ENCODE measurements at places on chromosomes 11 and 22. TPM values are rescaled to one million over a fixed set of nuclear protein-coding genes. Genes with fewer than 3 reads are reported as not detected.

DNA sequence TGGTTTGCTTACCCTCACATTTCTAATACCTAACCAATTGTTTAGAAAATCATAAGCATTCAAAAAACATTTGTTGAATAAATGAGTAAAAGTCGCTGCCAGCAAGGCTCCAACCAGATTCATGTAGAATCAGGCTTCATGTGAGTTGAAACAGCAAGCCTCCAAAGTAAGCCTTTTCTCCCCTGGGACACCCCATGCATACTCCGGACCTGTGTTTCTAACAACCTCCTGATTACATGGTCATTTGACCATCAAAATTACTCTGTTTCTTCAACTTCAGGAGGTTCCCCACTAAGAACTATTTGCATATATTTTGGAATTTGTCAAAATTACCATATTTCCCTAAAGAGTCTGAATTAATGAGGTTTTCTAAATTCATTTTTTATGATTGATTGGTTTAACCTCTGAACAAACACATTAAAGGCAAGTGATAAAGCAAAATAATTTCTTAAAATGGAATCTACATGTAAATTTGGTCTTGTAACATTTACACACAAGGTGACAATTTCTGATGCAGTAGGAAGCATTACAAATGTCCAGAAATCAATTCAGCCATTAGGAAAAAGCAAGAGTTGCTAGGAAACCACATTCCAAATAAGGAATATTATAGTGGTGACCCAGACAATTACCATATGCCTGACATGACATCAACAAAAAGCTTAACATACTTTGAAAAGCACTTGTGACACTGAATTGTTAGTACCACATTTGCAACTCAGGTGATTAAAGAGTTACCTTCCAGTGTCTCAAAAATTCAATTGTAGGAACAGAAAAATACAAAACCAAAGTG lies 252.6 kb downstream of the GUCY1A2 start:
- H3K27ac ChIP-seq = no peak overlapping the region
- no peaks in the 10 kb centered on the region for H3K36me3 ChIP-seq
- H3K4me1 ChIP-seq = peaks cover 9% of the 10 kb centered on the region

DNA sequence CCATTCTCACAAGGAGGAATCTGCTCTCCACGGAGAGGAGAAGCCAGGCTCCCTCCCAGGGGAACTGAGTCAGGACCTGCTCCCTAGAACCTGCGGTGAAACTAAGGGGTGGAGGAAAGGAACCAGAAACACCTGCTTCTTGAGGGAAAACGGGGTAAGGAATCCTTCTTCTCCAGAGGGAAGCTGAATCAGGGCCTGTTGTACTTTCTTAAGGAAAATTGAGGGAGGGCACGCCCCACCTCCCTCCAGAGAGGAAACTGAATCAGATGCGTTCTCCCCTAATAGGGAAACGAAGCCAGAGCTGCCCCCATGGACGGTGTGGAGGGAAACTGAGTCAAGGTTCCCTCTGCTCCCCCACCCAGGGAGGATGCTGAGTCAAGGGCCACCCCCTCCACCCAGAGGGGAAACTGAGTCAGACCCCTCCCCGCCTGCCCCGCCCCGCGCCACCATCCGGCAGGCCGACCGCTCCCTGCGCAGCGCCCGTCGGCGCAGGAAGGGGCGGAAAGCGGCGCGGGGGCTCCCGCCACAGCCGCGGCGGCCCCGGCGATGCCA lies 393 bp downstream of the RELA start:
- no peaks in the 10 kb centered on the region for H3K4me1 ChIP-seq
- H3K36me3 ChIP-seq = peaks cover 13% of the 10 kb centered on the region
- H3K4me3 ChIP-seq = peak overlapping the region; percentile 95
- no peaks in the 10 kb centered on the region for H3K27me3 ChIP-seq

DNA sequence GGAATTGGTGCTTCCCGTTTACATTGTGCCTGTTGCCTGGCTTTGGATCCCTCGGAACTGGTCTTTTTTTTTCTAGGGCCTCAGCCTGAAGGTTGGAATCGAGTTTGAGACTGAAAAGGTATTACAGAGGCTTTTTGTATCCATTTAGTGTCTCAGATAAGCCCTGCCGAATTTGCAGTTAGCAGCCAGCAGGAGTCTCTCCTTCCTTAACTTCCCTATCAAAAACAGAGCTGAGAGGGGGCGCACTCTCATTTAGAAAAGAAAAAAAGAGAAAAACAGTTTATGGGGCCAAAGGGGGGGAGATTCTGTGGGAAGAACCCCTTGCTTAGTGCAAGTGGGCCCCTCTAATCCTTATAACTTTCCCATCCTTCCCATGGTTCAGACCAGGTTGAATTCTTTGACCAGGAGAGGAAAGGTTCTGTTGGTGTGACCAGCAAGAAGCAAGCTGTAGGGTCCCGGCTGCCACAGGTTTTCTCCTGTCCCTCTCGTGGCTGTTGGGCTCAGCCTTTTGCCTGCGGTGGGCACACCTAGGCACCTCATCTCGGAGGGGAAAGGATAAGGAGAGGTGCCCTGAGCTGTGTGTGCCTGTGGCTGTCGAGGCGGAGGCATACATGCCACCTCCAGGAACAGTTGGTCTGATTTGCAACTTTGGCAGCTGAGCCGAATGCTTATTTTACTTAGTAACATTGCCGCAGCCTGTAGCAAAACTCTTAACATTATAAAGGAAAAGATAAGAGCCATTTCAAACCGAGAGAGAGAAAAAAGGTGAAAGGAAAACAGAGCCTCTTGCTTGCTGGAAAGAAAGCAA lies 565.0 kb upstream of the CNTN5 start:
- H3K27ac ChIP-seq = no peak overlapping the region
- no peaks in the 10 kb centered on the region for H3K36me3 ChIP-seq
- no peaks in the 10 kb centered on the region for H3K27me3 ChIP-seq

- 0 out of 2 replicates have a peak, but pooled peaks cover 3% of the 10 kb centered on the region for H3K27me3 ChIP-seq
- no peaks in the 10 kb centered on the region for H3K36me3 ChIP-seq
- no peak overlapping the region for H3K4me3 ChIP-seq
- no peak overlapping the region for H3K27ac ChIP-seq
- DNase-seq = no peak
Measured at GRCh38 chr11:134359646-134360045, 27.9 kb downstream of the GLB1L2 start.

- H3K27me3 ChIP-seq = no peaks in the 10 kb centered on the region
- no peaks in the 10 kb centered on the region for H3K4me1 ChIP-seq
- no peak overlapping the region for H3K4me3 ChIP-seq
- H3K36me3 ChIP-seq = no peaks in the 10 kb centered on the region
- no peak for DNase-seq
- H3K27ac ChIP-seq = no peak overlapping the region
Measured at GRCh38 chr11:121715405-121715804, 262.6 kb upstream of the SORL1-AS1 start.

- no peak overlapping the region for H3K27ac ChIP-seq
- peaks cover 33% of the 10 kb centered on the region for H3K27me3 ChIP-seq
- peak; percentile 44 for DNase-seq
- peak overlapping the region; percentile 94 for H3K4me3 ChIP-seq
Measured at GRCh38 chr11:125496529-125496857, 428 bp upstream of the FEZ1 start.

DNA sequence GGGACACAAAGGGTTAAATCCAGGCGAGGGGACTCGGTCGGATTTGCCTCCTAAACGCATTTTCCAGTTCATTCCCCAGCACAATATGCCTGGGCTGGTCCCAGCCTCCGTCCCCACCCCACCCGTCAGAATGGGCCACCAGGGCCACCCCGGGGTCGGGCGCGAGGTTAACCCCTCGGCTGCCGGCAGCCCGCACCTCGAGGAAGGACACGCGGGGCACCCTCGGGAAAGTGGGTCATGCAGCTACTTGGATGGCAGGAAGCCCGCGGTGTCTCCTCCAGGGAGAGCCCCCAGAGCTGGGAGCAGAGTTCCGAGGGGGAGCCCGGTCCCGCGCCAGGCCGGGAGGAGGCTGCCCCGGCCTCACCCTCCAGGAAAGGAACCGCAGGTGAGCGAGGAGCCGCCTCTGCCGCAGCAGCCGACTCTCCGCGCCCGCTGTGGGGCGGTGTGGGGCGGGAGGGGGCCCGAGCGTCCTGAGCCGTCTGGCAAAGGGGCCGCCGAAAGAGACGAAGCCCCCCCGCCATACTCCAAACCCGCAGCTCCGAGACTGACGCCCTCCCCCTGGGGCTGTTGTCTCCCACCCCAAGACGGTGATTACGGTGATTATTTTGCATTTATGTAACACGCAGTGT lies 1.4 kb downstream of the NECTIN1 start:
- DNase-seq = peak; percentile 68
- H3K4me3 ChIP-seq = peak overlapping the region; percentile 96
- no peaks in the 10 kb centered on the region for H3K36me3 ChIP-seq
- peaks cover 44% of the 10 kb centered on the region for H3K4me1 ChIP-seq
- no peaks in the 10 kb centered on the region for H3K27me3 ChIP-seq

- no peak overlapping the region for H3K27ac ChIP-seq
- no peaks in the 10 kb centered on the region for H3K4me1 ChIP-seq
- H3K36me3 ChIP-seq = no peaks in the 10 kb centered on the region
- no peak for DNase-seq
- H3K27me3 ChIP-seq = no peaks in the 10 kb centered on the region
Measured at GRCh38 chr22:38736257-38736570, 19.6 kb downstream of the SUN2 start.

GRCh38 chr11:107041088-107041444 lies 22.8 kb upstream of the GUCY1A2 start:
- H3K4me1 ChIP-seq = no peaks in the 10 kb centered on the region
- H3K4me3 ChIP-seq = no peak overlapping the region
- no peaks in the 10 kb centered on the region for H3K36me3 ChIP-seq
- H3K27me3 ChIP-seq = no peaks in the 10 kb centered on the region
- no peak for DNase-seq

GRCh38 chr11:27754035-27755017 lies 54.1 kb upstream of the BDNF start:
- no peak overlapping the region for H3K27ac ChIP-seq
- peaks cover under 1% of the 10 kb centered on the region for H3K4me1 ChIP-seq
- DNase-seq = no peak
- no peak overlapping the region for H3K4me3 ChIP-seq
- H3K36me3 ChIP-seq = no peaks in the 10 kb centered on the region

DNA sequence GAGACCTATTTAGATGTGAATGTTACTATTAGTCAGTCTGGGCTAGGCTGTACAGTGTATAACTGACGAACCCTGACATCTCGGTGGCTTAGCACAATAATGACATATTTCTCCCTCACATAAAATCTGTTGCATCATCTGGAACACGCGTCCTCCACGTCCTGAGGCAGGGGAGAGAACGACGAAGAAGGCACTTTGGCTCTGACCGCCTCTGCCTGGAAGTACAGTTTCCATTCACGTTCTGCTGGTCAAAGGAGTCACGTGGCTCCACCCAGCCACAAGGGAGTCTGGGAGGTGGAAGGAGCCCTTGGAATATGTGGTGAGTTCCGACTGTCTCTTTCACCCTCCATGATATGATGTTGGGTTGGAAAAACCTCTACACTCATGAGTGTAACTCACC lies 55.1 kb upstream of the CD82 start:
- DNase-seq = no peak
- no peak overlapping the region for H3K4me3 ChIP-seq
- no peaks in the 10 kb centered on the region for H3K4me1 ChIP-seq
- no peak overlapping the region for H3K27ac ChIP-seq
- H3K27me3 ChIP-seq = no peaks in the 10 kb centered on the region

GRCh38 chr11:97140885-97141494 lies 751.2 kb downstream of the JRKL start:
- no peak overlapping the region for H3K4me3 ChIP-seq
- H3K4me1 ChIP-seq = no peaks in the 10 kb centered on the region
- H3K36me3 ChIP-seq = no peaks in the 10 kb centered on the region
- H3K27me3 ChIP-seq = no peaks in the 10 kb centered on the region

GRCh38 chr11:119791701-119792151 lies 62.7 kb upstream of the NECTIN1 start:
- DNase-seq = no peak
- no peaks in the 10 kb centered on the region for H3K36me3 ChIP-seq
- H3K27ac ChIP-seq = no peak overlapping the region
- peaks cover 31% of the 10 kb centered on the region for H3K4me1 ChIP-seq

- H3K27ac ChIP-seq = no peak overlapping the region
- H3K27me3 ChIP-seq = no peaks in the 10 kb centered on the region
- H3K4me3 ChIP-seq = no peak overlapping the region
- no peaks in the 10 kb centered on the region for H3K36me3 ChIP-seq
- DNase-seq = no peak
- peaks cover 18% of the 10 kb centered on the region for H3K4me1 ChIP-seq
Measured at GRCh38 chr22:39094717-39095389, 2.2 kb upstream of the APOBEC3H start.

DNA sequence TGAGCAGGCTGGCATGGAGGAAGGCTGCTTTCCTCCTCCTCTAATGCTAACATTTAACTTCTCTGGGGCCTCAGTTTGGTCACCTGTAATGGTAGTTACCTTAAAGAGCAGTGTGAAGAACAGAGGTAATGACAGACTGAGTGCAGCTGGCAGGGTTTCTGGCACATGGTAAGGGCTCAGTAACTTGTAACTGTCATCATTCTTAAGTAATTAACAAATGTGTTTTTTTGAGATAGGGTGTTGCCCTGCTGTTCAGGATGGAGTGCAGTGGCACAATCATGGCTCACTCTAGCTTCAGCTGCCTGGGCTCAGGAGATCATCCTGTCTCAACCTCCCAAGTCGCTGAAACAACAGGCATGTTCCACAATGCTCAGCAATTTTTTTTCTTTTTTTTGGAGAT lies 242.0 kb upstream of the SYN3 start:
- no peak overlapping the region for H3K4me3 ChIP-seq
- no peaks in the 10 kb centered on the region for H3K27me3 ChIP-seq
- no peak overlapping the region for H3K27ac ChIP-seq
- H3K4me1 ChIP-seq = no peaks in the 10 kb centered on the region
- no peak for DNase-seq

DNA sequence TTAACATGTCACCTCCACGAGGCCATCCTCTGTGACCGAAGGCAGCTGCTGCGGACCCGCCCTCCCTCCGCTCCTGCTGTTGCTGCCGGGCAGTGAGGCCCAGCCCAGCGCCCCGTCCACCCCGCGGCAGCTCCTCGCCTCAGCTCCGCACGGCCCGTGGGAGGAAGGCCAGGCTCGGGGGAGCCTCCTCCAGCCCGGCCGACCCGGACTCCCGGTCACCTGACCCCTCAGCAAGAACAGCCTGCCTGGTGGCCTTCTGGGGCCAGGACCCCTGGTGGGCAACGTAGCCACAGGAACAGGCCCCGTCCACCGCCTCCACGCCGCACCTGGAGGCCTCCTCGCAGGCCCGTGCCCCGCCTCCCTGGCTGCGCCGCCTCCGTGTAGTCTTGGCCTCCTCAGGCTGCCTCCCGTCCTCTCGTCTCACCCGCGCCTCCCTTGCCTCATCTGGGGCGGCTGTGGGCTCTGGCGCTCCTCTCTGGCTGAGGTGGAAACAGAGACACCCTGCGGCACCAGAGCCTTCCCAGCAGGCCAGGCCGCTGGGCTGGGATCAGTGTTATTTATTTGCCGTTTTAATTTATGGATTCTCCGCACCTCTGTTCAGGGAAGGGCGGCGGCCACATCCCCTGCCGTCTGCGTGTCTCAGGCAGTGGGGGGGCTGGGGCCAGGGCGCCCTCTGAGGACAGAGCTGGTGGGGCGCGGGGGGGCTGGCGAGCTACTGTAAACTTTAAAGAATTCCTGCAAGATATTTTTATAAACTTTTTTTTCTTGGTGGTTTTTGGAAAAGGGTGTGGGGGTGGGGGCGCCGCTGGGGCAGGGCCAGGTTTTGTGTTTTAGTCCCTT lies 25.4 kb downstream of the MOB2 start:
- no peaks in the 10 kb centered on the region for H3K36me3 ChIP-seq
- 0 out of 2 replicates have a peak, but pooled peaks cover 2% of the 10 kb centered on the region for H3K4me1 ChIP-seq
- no peak overlapping the region for H3K4me3 ChIP-seq
- H3K27me3 ChIP-seq = no peaks in the 10 kb centered on the region
- no peak for DNase-seq

SRRD gene
- total RNA-seq = 17.8 TPM

MS4A12 gene
- 0.21 TPM for total RNA-seq

PGA5 gene
- total RNA-seq = 0.12 TPM

OR51E2 gene
- total RNA-seq = not detected

RBMXL2 gene
- not detected for total RNA-seq

C11orf86 gene
- total RNA-seq = 0.21 TPM

GDPD4 gene
- total RNA-seq = not detected

CYB5R2 gene
- total RNA-seq = 30.3 TPM
